Smooth muscle cell of bladder (primary cell): ENCODE measurements at places on chromosomes 11 and 22. TPM values are rescaled to one million over a fixed set of nuclear protein-coding genes. Genes with fewer than 3 reads are reported as not detected.

Gene BIRC3
- 0.28 and 0.46 TPM in 2 replicates for total RNA-seq

Gene TRIM66
- total RNA-seq, result 6.0 and 7.6 TPM in 2 replicates

Gene OR8J1
- not detected in 2 replicates for total RNA-seq

Gene ABCC8
- not detected in 2 replicates for total RNA-seq

Gene RAG2
- not detected in 2 replicates for total RNA-seq

Gene E2F8
- total RNA-seq, result not detected in 2 replicates

Gene MYOD1
- not detected in 2 replicates for total RNA-seq

Gene IGLL5
- total RNA-seq, result not detected in 2 replicates

Gene MMP12
- under 0.01 and 0.28 TPM in 2 replicates for total RNA-seq

Gene INS
- not detected in 2 replicates for total RNA-seq

Gene OR4S1
- not detected in 2 replicates for total RNA-seq

Gene B4GALNT4
- total RNA-seq, result 1.9 and 3.6 TPM in 2 replicates

Gene OR51E2
- total RNA-seq, result 0.09 TPM in 1 of 2 replicates, not detected in the other

Gene OR2D2
- 0.14 and 0.18 TPM in 2 replicates for total RNA-seq

Gene OSM
- not detected in 2 replicates for total RNA-seq

Gene SLC15A3
- 13.8 and 15.8 TPM in 2 replicates for total RNA-seq

Gene MPZL3
- 0.28 TPM in 2 replicates for total RNA-seq

Gene LRRN4CL
- 10.6 and 11.7 TPM in 2 replicates for total RNA-seq

Gene OR5AS1
- not detected in 2 replicates for total RNA-seq

Gene PLEKHB1
- total RNA-seq, result 0.74 and 0.85 TPM in 2 replicates

Gene PLA2G6
- total RNA-seq, result 14.1 and 16.8 TPM in 2 replicates

Gene DLG2
- total RNA-seq, result 0.85 and 1.6 TPM in 2 replicates

Gene HEPN1
- total RNA-seq, result not detected in 2 replicates
